ENCODE measurements at places on chromosomes 3 and 15.

DNA sequence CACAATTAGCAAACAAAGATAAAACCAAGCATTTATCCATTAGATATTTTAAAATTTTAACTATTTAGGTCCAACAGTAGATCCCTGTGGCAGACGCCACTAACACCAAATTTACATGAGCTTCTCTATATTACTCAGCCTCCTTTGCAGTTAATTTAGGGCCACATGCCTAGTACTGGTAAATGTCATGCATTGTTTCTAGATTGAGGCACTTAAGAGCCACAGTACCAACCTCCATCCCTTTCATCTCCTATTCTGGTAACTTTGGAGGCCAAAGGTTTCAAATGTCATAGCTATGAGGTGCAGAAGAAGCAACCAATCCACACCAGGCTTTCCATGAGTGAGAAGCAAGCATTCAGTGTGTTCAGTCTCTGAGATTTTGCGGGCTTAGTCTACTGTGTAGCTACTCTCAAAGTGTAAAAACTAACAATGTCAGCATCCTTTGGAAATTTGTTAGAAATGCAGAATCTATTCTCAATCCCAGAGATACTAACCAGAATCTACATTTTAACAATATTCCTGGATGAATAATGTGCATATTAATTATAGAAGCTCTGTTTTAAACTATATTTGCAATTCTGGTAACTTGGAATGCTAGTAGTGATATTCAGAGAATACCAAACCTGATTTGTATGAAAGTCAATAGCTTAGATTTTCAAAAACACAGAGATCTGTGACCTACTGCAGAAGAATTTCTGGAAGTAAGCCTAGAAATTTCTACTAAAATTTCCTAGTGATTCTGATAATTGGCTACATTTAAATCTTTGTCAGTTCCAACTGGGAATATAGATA lies 206.3 kb upstream of the CD96 start:
- DNase-seq, result no peak

- DNase-seq, result no peak
Observed at GRCh38 chr15:51796847-51797401, 32.5 kb upstream of the TMOD3 start.

GRCh38 chr15:68318008-68318835 lies 40.7 kb downstream of the FEM1B start:
- DNase-seq, result no peak

GRCh38 chr3:189322339-189322738 lies 150.6 kb downstream of the TPRG1 start:
- no peak for DNase-seq

GRCh38 chr3:197496746-197497125 lies 59.0 kb downstream of the BDH1 start:
- DNase-seq, result no peak

GRCh38 chr3:60847791-60848190 lies 403.5 kb downstream of the FHIT start:
- no peak for DNase-seq

DNA sequence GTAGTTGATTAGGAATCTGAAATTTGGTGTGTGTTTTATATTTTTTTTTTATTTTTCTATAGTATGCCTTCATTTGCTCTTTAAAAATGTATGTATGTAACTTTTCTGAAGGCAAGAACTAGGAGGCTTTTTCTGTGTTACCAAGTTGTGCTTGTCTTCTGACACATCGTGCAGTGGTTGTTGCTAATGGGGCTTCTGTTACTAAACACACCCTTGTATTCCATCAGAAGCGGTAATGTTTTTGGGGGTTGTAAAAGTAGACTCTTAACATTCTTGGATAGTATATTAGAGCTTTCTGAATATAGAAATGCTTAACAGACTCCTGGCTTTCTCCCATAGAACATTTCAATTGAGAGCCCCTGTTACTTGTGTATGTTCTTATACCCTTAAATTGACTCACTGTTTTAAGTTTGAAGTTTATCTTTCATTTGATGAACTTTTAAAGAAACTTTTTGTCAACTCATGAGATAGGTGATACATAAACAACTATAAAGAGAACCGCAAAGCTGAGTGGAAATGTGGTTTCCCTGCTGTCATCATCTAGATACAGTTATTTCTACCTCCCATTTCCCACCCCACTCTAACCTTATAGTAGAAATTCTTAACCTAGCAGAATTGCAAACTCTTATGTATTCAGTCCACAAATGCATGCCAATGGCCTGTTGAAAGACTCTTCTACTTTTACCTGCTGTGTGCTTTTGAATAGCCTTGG lies 2.5 kb downstream of the TIPARP start:
- no peak for DNase-seq

DNA sequence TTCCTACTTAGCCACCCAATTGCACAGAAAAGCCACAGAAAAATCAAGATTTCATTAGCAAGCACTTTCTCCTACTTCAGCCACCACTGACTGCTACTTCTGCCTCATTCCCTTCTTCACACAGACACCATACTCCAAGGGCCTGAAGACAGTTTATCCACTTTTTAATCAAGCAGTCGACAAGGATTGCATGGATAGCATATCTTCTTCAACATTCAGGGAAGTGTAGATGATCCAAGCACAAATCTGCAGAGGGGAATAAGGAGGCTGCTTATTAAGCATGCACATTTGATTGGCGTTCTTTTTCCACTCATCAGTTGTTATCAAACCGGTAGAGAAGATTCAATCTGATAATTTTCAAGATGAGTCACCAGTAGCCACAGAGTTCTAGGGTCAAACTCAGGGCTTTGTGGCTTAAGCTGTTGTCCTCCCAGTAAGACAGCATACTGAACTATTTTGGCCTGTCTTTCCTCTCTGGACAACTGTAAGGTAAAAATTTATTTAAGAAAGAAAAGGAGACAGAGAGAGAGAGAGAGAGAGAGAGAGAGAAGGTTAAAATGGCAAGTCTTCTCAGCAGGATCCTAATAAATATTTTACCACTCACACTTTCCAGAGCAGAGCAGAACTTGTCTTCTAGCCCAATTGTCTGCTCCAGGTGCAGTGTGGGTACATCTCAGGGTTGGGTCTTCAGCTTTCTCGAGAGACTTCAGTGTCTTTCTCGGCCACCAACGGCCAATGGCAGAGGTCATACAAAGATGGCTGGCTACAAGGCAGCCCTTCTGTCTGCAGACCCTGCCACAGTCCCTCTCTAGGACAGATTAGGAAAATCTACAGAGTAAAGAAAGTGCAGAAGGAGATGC lies 80.6 kb upstream of the BHLHE40 start:
- no peak for DNase-seq

Data from stimulated activated CD8-positive, alpha-beta memory T cell treated with anti-CD3 and anti-CD28 coated beads, Interleukin-15, amount 100 ng/mL, for 48 hours (primary cell).